ENCODE measurements at places on chromosomes 12 and 14.

- peak; percentile 16 for DNase-seq
Measured at GRCh38 chr14:74867673-74868072, 8.3 kb downstream of the PROX2 start.

DNA sequence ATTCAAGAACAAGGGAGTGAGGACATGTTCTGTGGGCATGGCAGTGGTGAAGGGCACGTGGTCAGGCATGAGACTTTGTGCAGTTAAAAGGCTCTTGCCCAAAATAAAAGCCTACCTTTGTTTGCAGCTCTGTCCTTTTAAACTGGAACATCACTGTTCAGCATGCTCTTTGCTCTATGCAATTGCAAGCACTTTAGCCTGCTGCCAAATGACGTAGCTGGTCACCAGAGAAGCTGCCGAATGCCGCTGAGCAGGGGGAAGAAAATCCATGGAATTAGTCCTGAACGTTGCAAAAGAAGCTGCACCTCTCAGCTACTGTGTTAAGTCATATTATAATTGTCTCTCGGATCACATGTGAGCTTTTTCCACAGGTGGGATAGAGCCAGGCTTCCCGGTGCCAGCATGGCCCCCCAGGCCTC, 176.3 kb upstream of the DIO2 start:
- no peak for DNase-seq

- DNase-seq, result no peak
Measured at GRCh38 chr14:75292886-75293285, 14.3 kb downstream of the FOS start.

- DNase-seq, result no peak
Measured at GRCh38 chr14:63426838-63427352, 108.2 kb upstream of the GPHB5 start.

DNA sequence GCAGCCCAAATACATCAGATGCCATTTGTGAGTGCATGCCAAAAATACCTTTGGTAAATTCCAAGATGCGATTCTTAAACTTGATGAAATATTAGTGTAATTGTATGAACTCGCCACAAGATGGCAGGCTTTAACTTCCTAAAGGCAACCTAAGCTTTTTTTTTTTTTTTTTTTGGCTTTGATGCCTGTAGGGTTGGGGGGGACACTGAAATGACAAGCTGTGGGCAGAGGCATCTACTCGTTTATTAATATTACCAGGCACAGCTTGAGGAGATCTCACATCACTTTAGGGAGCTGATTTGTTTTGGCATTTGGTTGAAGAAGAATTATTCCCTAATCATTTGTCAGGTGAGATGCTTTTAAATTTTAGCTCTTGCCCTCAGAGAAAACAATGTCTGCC, 126.7 kb upstream of the CCDC196 start:
- no peak for DNase-seq

DNA sequence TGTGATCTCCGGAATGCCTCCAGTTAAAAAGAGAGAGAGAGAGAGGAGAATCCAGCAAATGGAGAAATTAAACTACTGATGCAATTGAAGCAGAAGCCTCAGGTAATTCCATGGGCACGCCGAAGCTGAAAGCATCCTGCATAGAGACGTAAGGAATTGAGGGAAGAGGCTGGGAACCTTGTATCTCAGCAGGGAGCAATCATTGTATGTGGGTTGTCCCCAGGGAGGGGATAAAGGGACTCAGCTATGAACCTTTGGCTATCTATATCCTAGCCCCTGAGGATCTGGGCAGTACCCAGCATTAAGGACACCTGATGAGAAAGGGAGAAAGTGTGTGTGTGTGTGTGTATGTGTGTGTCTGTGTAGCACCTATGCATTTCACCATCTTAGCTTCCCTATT, 95.8 kb upstream of the ATXN7L3B start:
- DNase-seq, result no peak

DNA sequence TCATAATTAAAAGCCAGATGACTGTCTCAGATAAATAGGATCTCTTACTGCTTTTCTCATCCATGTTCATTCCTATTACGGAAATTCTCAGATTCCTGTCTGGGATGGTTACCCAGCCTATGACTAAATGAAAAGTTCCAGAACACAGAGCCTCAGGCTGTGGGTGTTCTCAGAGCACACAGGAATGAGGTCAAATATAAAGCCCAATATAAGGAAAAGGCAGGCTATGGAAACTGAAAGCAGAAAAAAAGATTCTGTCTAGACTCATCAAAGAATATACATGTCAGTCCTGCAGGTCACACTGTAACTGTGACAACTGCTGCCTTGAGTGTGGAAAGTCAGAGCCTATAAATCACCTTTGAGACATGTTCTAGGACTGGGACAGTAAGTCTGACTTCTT, 64.3 kb downstream of the DCAF5 start:
- DNase-seq, result no peak

- DNase-seq, result no peak
Measured at GRCh38 chr12:74963867-74964331, 245.7 kb downstream of the KCNC2 start.

GRCh38 chr12:46065412-46066166, 75.2 kb upstream of the SCAF11 start:
- no peak for DNase-seq

- no peak for DNase-seq
Measured at GRCh38 chr12:127640181-127640886, 626.6 kb upstream of the TMEM132C start.

GRCh38 chr14:80518173-80518572, 306.9 kb upstream of the DIO2 start:
- DNase-seq, result no peak

DNA sequence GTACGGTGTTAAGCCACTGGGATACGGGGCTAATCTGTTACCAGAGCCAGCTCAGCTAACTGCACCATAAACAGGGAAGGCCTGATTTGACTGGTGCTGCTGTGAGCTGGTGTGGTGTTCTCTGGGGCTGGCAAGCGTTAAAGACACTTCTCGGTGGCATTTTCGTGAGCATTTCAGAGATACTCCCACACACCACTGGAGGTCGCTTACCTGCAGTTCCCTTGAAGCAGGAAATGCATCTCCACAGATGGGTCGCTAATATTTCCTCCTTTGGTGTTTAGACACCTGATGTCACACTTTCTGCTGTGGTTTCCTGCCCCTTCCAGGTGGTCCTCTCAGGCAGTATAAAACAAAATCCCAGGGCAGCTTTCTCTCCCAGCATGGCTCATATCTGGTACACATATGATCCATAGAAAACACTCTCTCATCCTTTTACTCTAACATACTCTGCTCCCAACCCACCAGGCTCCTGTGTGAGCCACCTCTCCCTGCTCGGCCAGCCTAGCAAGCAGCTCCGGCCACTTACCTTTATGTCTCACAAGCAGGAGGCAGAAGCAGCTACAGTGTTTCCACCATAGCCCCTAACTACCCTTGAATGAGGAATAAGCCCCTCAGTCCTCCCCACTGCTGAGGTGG, 129.9 kb upstream of the GRIN2B start:
- DNase-seq, result no peak

GRCh38 chr14:31541702-31542101, 19.5 kb upstream of the NUBPL start:
- DNase-seq, result no peak

- no peak for DNase-seq
Measured at GRCh38 chr14:103143506-103143905, 20.2 kb downstream of the TNFAIP2 start.

DNA sequence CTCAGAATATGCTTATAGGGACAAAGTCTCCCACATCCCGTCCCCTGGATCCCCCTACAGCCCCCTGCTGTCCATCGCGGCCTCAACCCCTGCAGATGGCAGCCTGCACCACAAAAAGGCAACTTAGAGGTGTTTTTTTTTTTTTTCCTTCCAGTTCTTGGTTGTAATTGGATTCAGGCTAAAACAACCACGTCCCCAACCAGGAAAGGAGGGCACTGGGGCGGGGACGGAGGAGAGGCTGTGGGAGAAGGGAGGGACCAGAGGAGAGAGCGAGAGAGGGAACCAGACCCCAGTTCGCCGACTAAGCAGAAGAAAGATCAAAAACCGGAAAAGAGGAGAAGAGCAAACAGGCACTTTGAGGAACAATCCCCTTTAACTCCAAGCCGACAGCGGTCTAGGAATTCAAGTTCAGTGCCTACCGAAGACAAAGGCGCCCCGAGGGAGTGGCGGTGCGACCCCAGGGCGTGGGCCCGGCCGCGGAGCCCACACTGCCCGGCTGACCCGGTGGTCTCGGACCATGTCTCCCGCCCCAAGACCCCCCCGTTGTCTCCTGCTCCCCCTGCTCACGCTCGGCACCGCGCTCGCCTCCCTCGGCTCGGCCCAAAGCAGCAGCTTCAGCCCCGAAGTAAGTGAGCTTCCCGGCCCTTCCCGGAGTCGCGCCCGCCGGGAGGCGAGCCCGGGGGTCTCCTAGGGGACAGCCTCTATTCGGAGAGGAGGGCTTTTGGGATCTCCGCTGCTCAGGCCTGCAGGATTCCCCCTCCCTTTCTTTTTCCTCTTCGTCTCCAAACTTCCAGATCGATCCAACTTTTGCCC, at the start of gene MMP14:
Gene MMP14 (plus strand): TSS at position 285 of the 813 bp plus-strand sequence. CDS start 233 bp downstream, at position 518.
- DNase-seq, result no peak

DNA sequence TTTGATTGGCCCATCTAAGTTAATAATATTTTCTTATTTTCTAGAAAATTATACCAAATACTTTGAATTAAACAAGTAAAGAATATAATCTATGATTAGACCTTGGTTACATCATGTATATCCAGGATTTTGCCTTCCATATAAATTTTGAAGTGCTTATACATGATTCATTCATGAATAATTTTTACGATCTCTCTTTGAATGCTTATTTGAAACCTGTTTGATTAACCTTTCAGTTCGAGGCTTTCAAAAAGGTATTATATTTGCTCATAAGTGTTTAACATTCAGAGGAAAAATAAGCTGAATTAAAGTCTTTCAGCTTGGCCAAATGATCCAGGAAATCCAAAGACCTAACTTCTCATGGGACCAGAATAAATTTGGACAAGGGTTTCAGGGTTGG, 495.2 kb upstream of the GARIN6 start:
- DNase-seq, result no peak

GRCh38 chr12:121499929-121500793, 80.7 kb downstream of the KDM2B start:
- peak; percentile 50 for DNase-seq

- no peak for DNase-seq
Measured at GRCh38 chr12:101455685-101456084, 19.5 kb upstream of the SPIC start.

DNA sequence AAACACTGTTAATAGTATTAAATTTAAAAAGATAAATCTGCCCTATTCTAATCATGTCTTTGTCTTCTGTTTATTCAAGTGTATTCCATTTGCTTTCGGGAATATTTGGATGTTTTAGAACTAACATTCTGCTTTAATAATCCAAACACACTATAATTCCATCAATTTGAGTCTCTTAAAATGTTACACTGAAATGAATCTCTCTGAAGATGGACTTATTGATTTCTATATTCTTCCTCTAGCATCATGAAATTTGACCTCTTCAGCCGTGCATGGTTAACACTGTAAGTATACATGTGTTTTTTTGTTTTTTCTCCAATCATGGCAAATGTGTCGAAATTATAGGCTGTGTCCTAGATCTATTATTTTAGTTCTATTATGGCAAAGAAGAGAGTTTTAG, 339.2 kb downstream of the ACSS3 start:
- no peak for DNase-seq

DNA sequence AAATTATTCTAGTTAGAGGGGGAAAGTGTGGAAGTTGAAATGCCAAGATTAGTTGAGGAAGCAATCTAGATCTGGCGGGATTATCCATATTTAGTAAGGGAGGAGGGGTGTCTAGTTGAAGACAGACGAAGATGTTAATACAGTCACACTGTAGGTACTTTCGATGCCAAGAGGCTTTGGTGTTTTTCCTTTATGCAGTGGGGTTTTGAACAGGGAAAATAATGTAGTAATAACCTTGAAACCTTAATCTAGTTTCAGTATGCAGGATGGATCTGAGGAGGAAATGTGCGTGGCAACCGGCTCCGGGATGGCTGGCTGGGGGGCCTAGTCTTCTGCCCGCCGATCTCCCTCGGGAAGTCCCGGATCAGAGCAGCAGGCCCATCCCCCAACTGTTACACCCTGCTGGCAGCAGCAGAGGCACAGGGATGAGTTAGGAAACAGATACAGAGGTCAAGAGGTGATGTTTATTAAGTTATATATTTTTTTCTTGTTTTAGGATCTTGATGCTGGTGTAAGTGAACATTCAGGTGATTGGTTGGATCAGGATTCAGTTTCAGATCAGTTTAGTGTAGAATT, 27.4 kb downstream of the MDM2 start:
- DNase-seq, result no peak

GRCh38 chr12:63977441-63977840, 132.9 kb downstream of the SRGAP1 start:
- DNase-seq, result no peak

DNA sequence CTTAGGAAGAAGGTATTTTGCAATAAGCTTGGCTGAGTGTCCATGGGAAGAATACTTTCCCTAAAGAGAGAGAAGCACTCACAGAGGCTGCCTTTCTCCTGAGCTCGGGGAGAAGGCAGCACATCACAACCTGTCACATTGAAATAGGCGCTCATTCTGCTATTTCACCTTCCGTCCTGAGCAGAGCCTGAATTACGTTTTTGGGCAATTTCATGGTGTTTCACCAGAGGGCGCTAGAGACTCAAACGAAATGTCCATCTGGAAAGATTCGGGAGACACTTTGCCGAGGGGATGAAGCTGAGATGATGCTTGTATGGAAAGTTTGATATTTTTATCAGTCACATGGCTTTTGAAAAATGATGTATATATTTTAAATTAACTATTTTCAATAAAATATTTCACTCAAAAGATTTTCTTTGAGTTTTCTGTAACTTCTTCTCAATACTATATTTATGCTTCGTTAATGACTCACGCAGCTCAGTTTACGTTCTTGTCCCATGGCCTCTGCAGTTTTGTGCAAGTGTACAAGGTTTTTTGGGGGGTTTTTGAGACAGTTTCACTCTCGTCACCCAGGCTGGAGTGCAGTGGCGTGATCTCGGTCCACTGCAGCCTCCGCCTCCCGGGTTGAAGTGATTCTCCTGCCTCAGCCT, 17.4 kb upstream of the B4GALNT3 start:
- DNase-seq, result peak; percentile 12

DNA sequence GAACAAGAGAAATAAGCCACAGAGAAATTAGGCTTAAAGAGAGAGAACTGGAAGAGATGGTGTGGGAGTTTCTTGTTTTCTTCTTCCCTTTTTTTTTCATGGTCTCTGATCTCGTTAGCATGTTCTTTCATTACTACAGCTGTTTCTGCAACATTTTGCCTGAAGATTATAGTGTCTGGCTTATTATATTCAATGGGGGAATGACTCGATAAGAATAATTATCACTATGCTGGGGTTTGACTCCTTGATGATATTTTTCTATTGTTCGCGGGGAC, 70.0 kb downstream of the TMEM132C start:
- DNase-seq, result no peak

GRCh38 chr12:32907898-32908476, 11.4 kb upstream of the PKP2 start:
- DNase-seq, result no peak

- DNase-seq, result no peak
Measured at GRCh38 chr14:43894534-43894933, 612.5 kb downstream of the FSCB start.

DNA sequence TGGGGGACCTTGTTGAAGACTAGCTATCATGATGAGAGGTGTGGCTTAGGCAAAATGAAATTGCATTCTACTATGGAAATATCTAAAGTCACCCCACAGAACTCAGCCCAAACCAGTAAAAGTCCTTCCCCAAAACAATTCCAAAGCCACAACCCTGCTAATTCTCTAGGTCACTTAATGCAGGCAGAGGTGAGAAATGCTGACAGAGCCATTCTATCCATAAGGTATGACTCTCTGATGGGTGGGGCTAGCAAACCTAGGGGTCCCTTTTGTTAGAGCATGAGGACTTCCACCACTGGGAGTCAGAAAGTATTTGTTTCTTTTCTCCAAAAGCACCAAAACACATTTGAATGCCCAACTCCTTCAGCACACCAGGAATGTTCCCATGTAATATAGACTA, 12.7 kb upstream of the BMP4 start:
- no peak for DNase-seq

All from activated CD8-positive, alpha-beta memory T cell treated with anti-CD3 and anti-CD28 coated beads for 4 hours (primary cell).